Activated CD4-positive, alpha-beta T cell treated with anti-CD3 and anti-CD28 coated beads, Interleukin-2, Interleukin-6, amounts not matched to agents 100 ng/mL and 50 ng/mL, durations not matched to agents 16 hours and 8 hours (primary cell): ENCODE measurements at places on chromosomes 12 and 14.

GRCh38 chr12:24297516-24297915 is 348.0 kb upstream of the SOX5 start:
- no peak for DNase-seq

- DNase-seq: no peak
These were observed 160.3 kb downstream of the RPS29 start for GRCh38 chr14:49425921-49426320.

DNA sequence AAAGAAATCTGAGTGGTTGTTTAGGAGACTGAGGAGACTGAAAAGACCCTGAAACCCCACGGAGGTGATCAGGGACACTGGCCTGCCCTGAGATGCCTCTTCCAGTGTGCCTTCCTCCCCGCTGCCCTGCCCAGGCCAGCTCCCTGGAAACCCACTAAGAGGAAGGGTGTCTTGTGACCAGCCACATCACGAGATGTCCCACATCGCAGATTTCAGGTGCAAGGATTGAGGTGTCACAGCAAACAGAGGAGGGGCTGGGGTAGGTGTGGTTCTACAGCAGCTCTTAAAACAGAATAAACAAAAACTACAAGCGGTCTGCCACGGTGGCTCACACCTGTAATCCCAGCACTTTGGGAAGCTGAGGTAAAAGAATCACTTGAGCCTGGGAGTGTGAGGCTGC is 184.3 kb upstream of the C14orf180 start:
- no peak for DNase-seq

GRCh38 chr14:38138473-38139138 is 69.1 kb upstream of the SSTR1 start:
- no peak for DNase-seq

DNA sequence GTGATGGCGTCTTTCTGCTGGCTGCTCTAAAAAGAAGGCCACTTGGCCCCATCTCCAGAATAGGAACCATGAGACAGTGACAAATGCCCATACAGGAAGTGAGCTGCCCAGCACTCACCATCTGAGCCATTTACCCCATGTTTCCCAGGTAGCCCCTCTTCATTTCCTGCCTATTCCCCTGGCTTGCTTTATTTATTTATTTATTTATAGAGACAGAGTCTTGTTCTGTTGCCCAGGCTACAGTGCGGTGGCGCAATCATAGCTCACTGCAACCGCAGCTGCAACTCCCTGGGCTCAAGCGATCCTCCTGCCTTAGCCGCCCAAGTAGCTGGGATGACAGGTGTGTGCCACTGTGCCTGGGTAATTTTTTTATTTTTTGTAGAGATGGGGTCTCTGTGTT is 71.2 kb downstream of the RIN3 start:
- no peak for DNase-seq

DNA sequence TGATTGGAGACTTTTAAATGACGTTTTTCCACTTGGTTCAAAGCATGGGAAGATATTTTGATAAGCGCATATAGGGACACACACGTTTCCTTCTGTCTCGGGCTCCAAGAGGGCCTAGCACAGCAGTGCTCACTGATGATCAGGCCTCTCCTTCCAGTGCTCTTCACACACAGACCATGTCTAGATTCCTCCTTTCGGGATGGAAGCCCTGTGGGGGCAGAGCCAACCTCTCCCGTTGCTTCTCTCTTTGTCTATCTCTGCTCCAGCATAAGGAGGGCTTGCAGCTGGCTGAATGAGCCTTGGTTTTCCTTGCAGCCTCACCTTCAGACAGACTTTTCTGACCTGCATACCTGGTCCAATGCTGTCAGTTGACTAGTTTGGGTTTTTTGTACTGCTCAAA is 22.3 kb downstream of the GPRC5D start:
- no peak for DNase-seq
